ENCODE measurements at places on chromosomes 6 and 20. TPM values are rescaled to one million over a fixed set of nuclear protein-coding genes. Genes with fewer than 3 reads are reported as not detected.

CDKAL1 gene
- 8.2 TPM for total RNA-seq

PRND gene
- total RNA-seq = not detected

FAM83C gene
- total RNA-seq = 39.1 TPM

NMBR gene
- not detected for total RNA-seq

EPPIN gene
- not detected for total RNA-seq

CNKSR3 gene
- total RNA-seq = 24.5 TPM

NRSN1 gene
- not detected for total RNA-seq

COX4I2 gene
- total RNA-seq = 0.96 TPM

DSP gene
- total RNA-seq = 1,306 TPM

NFATC2 gene
- 0.76 TPM for total RNA-seq

OR11A1 gene
- total RNA-seq = not detected

RIPOR3 gene
- total RNA-seq = 1.2 TPM

ENPP5 gene
- total RNA-seq = 0.44 TPM

ULBP1 gene
- 1.2 TPM for total RNA-seq

ECT2L gene
- total RNA-seq = not detected

LINC00237 gene
- not detected for total RNA-seq

NR2E1 gene
- 0.08 TPM for total RNA-seq

TEAD3 gene
- 21.7 TPM for total RNA-seq

TRIM10 gene
- not detected for total RNA-seq

ZBTB46 gene
- 1.7 TPM for total RNA-seq
